ENCODE measurements at places on chromosomes 1 and 21. TPM values are rescaled to one million over a fixed set of nuclear protein-coding genes. Genes with fewer than 3 reads are reported as not detected.

Gene CELA2A
- not detected for total RNA-seq

Gene KLHDC8A
- total RNA-seq: 28.9 TPM

Gene SLC66A1
- total RNA-seq: 16.2 TPM

Gene SPRR2F
- not detected for total RNA-seq

Gene SLC45A3
- total RNA-seq: 1.3 TPM

Gene DMBX1
- 0.82 TPM for total RNA-seq

Gene KAZN
- 22.6 TPM for total RNA-seq

Gene RASSF5
- 2.7 TPM for total RNA-seq

Gene TRIM17
- total RNA-seq: 4.0 TPM

Gene ACTL8
- total RNA-seq: not detected

Gene KLF17
- total RNA-seq: not detected

Gene PLA2G2F
- total RNA-seq: not detected

Gene CDCA8
- 3.6 TPM for total RNA-seq

Gene UBL4B
- total RNA-seq: not detected

Gene HPCA
- total RNA-seq: 25.2 TPM

Gene GJA4
- total RNA-seq: 3.8 TPM

Gene OLIG2
- total RNA-seq: 14.4 TPM

Gene SV2A
- total RNA-seq: 63.2 TPM

Gene SLAMF8
- total RNA-seq: not detected

Gene CELA2B
- not detected for total RNA-seq

Gene PPIAL4G
- 1.3 TPM for total RNA-seq

Gene FLVCR1
- 30.8 TPM for total RNA-seq

Gene REN
- total RNA-seq: not detected

Gene KIF26B
- 22.0 TPM for total RNA-seq

Gene KLHDC7A
- total RNA-seq: not detected

Gene NECTIN4
- total RNA-seq: not detected

Gene CHODL
- total RNA-seq: 20.8 TPM

Gene PTGS2
- total RNA-seq: 3.4 TPM

Gene OR2L13
- total RNA-seq: 2.6 TPM

Gene PAPPA2
- total RNA-seq: 5.4 TPM

Gene S1PR1
- 38.3 TPM for total RNA-seq

Gene B4GALT3
- total RNA-seq: 16.8 TPM

Gene ZNF326
- total RNA-seq: 62.9 TPM

Gene TTC24
- total RNA-seq: not detected

Gene MTARC1
- total RNA-seq: 11.3 TPM

Gene LMX1A
- total RNA-seq: 13.3 TPM

Gene RAB7B
- total RNA-seq: 0.54 TPM

Measured in cerebellum (tissue), 4 donors.